ENCODE measurements at places on chromosomes 7 and 10. TPM values are rescaled to one million over a fixed set of nuclear protein-coding genes. Genes with fewer than 3 reads are reported as not detected.

- no peaks in the 10 kb centered on the region for H3K36me3 ChIP-seq
- no peak overlapping the region for H3K27ac ChIP-seq
Observed at GRCh38 chr10:90652519-90652918, 205.3 kb downstream of the HTR7 start.

DNA sequence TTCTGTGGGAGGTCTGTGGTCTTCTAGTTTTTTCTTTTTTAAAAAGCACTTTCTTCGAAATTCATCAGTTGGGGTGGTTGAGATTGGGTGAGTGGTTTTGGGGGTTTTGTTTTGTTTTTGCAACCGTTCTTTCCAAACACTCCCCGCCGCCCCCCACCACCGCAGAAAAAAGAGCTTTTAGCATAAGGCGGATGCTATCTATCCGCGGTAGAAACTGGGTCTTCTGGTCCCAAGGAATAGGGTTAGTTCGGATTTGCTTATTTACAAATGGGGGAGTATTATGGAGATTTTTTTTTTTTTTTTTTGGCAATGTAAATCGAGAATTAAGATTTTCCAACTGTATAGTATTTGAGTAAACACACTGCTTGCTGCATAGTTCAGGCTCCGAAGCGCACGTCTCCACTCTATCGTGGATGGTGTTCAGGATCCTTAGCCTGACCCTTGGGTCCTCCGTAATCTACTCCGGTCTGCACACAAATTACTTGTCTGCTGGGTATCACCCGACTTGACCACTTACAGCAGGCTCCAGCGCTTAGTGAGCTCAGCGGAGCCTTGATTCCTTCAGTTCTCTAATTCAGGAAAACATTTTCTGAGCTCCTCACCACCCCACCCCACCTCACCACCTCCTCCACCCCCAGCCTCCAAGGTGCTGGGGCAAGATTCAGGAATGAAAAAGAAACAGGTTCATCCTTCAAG, 757 bp upstream of the NRCAM start:
- peaks cover 56% of the 10 kb centered on the region for H3K27me3 ChIP-seq
- no peak overlapping the region for H3K27ac ChIP-seq
- H3K4me1 ChIP-seq, result peaks cover 15% of the 10 kb centered on the region
- DNase-seq, result no peak
- H3K36me3 ChIP-seq, result no peaks in the 10 kb centered on the region

DNA sequence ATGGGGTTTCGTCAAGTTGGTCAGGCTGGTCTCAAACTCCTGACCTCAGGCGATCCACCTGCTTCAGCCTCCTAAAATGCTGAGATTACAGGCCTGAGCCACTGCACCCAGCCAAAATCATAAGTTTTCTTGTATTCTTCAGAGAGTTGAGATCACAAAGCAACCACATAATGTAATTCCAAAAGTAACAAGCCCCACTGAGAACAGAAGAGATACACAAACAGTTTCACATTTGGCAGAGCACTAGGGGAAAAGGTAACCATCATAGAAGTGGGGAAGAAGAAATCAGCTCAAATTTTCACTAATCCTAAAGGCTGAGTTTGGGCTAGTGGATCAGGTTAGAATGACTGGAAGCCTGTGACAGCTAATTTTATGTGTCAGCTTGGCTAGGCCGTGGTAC, 5.4 kb upstream of the CEP41 start:
- H3K27me3 ChIP-seq, result no peaks in the 10 kb centered on the region
- peaks cover 13% of the 10 kb centered on the region for H3K4me1 ChIP-seq
- H3K4me3 ChIP-seq, result no peak overlapping the region
- no peak for DNase-seq
- H3K36me3 ChIP-seq, result peaks cover 5% of the 10 kb centered on the region
- H3K27ac ChIP-seq, result no peak overlapping the region

- H3K4me1 ChIP-seq, result no peaks in the 10 kb centered on the region
- no peak overlapping the region for H3K27ac ChIP-seq
- DNase-seq, result no peak
- H3K4me3 ChIP-seq, result no peak overlapping the region
- H3K36me3 ChIP-seq, result no peaks in the 10 kb centered on the region
Observed at GRCh38 chr7:84524714-84525694, 330.4 kb upstream of the SEMA3A start.

Gene TAS2R16
- total RNA-seq, result not detected

Gene POLR2J2
- total RNA-seq, result 19.4 TPM

Gene PON1
- total RNA-seq, result not detected

All from activated CD8-positive, alpha-beta T cell treated with anti-CD3 and anti-CD28 coated beads, Interleukin-2, amount 10 ng/mL, durations not matched to agents 7 days and 5 days (primary cell).